ENCODE measurements at places on chromosomes 5 and 9.

DNA sequence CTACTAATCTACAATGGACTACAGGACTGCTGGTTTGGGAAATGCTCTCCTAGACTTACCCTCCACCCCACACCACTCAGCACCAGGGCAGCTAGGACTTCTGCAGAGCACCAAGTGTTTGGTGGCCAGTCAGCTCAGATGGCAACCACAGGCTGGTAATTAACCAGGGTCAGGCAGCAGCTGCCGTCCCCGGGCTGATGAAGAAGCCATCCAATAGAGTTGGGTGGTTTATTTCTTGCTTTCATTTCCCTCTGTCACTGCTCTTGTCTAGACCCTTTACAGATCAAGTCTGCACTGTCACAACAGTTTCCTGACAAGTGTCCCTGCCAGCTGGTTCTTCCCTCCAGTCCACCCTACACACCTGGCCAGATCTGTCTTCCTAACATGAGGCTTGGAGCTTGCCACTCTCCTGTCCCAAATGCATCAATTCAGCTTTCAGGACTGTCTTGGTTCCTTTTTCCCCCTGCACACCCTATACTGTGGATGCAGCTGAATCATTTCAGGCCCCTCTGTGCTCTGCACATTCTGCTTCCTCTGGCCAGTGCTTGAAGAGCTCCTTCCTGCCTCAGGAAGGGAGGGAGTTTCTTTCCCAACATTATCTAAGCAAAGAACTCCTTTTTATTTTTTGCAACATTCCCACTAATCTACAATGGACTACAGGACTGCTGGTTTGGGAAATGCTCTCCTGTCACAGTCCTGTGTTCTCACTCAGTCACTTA is 30.2 kb upstream of the HSPA9 start:
- DNase-seq, result no peak

GRCh38 chr5:79774855-79775237 is 85.2 kb downstream of the CMYA5 start:
- no peak for DNase-seq

- DNase-seq, result peak; percentile 43
These were observed 1.6 kb downstream of the STKLD1 start for GRCh38 chr9:133377721-133378216.

DNA sequence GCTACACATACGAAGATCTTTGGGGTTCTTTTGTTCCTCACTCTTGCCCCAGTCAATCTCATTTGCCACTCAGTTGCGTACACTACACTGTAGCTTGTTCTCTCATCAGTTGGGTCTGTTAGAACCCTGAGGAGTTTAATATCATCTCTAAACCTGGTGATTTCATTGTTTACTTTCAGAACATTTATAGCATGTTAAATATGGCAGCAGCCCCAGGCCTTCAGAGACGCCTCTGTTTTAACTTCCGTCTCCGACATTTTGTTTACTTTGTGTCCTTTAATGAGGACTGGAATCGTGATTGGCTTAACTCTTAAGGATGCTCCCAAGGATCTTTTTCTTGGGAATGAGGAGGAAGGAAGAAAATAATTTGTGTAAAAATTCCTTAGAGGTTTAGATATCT is 510.1 kb downstream of the NR2F1-AS1 start:
- DNase-seq, result no peak

GRCh38 chr5:56631719-56632118 is 183.6 kb upstream of the MAP3K1 start:
- no peak for DNase-seq

DNA sequence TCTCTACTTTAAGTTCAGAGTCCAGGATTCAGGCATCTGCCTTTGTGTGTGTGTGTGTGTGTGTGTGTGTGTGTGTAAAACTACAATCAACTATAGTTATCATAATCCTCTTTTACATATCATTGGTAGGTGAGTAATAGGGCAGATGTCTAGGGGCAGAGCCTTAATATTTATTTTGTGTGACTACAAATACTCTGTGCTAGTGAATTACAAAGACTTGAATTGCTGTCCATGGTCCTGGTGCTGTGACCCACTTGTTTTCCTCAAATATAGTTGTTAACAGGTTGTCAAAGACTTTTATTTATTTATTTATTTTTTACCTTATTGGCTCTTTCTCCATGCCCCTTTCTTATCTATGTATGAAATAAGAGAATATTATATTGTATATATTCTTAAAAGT is 196.8 kb downstream of the ANXA1 start:
- no peak for DNase-seq

DNA sequence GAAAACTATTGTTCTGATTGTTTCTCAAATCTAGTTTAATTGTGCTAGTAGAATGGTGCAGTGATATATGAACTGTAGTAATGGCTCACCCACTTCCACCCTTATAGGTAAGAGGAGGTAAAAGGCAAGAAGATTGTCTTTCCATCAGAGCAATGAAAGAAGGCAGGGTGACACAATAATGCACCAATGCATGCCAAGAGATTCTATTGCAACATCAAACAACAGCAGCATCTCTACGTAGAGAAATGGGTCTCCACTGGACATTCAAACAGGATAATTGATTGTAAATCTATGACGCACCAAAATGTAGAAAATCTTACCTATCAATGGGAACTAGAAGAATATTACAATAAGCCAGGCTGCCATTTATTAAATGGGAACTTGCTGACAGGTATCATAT is 107.0 kb upstream of the ISL1 start:
- DNase-seq, result no peak

GRCh38 chr5:63043792-63044191 is 465.2 kb downstream of the LRRC70 start:
- DNase-seq, result no peak

DNA sequence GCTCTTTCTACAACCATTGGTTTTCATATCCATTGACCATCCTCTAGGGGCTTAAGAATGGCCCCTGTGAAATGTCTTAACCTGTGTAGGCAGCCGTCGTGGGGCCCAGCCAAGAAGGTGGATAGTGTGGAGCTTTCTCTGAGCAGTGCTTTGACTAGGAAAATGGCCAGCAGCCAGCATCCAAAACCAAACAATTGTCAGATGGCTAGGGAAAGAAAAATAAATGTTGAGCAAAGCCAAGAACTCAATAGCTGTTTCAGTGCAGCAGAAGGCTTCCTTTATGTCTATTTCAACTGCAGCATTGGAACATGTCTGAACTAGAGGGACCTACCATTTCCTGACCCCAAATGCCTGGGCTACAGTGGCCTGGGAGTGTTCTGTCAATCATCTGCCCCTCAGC is 374.9 kb downstream of the TLE4 start:
- no peak for DNase-seq

GRCh38 chr9:93505541-93506132 is 52.3 kb upstream of the FAM120AOS start:
- DNase-seq, result no peak

DNA sequence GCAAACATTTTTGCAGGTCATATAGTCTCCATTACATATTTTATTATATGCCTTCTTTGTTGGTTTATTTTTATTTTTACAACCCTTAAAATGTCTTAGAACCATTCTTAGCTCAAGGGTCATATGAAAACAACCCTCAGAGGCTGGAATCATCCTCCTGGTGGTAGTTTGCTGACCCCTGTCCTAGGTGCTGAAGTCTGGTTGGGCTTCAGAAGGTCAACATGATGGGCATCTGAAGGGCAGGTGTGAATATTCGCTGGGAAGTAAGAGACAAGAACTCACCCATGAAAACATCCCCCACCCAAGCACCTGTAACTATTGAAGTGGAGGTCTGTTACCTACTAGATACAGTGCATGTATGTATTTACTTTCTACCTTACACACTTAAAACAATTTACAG is 75.4 kb downstream of the OSMR start:
- DNase-seq, result no peak

GRCh38 chr5:167767795-167768194 is 523.6 kb upstream of the WWC1 start:
- DNase-seq, result no peak

DNA sequence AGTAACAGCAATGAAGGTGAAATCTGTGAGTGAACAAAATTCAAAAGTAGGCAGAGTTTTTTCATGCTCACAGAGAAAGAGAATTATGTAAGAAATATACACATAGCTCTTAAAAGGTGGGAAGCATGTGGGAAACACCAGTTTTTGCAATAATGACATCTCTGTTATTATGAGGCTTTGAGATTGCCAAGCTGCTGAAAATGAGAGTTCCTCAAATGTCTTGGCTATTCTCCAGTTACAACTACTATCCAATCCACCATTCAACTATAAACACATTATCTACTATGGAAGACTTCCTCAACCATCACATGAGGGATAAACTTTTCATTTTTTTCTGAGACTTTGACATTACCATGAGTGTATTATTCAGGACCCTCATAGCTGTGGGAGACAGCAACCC is 420.8 kb upstream of the ACTBL2 start:
- DNase-seq, result no peak

- DNase-seq, result no peak
These were observed 2.7 kb downstream of the LARP1 start for GRCh38 chr5:154757814-154758406.

GRCh38 chr9:109463924-109464625 is 34.0 kb downstream of the PTPN3 start:
- no peak for DNase-seq

- no peak for DNase-seq
These were observed 238.6 kb upstream of the ACTBL2 start for GRCh38 chr5:57721226-57721625.

DNA sequence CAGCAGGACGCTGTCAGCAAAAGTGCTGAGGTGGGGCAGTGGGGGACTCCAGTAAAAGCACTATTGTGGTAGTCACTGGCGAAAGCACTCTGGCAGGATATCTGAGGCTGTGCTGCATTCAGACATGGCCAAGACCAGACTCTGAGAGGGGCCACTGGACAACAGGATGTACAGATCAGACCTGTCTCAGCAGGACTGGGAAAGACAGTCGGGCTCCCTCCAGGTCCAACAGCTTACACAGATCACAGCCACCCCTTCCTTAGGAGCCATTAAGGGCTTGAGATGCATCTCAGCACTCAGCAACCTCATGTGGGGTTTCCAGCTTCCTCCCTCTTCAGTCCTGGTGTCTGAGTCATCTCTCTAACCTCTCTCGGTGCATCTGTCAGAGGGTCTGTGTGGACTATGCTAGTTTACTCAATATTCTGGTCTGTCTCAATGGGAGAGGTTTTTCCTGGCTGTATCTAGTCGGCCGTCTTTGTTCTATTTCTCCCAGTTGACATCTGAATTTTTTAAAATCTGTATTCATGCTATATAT is 154.5 kb downstream of the CWC27 start:
- no peak for DNase-seq

DNA sequence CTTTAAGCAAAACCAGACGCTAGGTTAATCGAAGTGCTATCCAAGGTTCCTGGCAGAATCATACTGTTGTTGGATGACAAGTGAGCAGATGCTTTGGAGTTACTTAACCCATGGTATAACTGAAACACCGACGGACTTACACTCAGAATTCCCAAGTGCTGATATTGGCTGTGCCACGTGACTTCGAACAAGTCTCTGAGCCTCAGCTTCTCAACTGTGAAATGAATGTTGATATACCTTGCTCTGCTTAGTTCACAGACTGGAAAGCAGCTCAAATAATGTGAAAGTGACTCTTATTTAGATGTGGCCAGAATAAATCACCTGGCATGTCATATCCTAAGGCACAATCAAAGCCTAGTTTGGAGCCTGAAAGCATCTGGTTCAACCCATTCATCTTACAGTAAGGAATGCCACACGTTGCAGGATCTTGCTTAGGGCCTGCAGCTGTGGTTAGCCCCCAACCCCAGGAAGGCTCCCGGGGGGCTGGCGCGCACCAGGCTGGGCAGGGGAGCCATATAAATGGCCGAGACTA is 759 bp downstream of the GEMIN5 start:
- DNase-seq, result no peak

- no peak for DNase-seq
These were observed 198.1 kb downstream of the CHSY3 start for GRCh38 chr5:130102375-130102774.

GRCh38 chr9:4035777-4036176 is 264.1 kb downstream of the GLIS3 start:
- DNase-seq, result no peak

DNA sequence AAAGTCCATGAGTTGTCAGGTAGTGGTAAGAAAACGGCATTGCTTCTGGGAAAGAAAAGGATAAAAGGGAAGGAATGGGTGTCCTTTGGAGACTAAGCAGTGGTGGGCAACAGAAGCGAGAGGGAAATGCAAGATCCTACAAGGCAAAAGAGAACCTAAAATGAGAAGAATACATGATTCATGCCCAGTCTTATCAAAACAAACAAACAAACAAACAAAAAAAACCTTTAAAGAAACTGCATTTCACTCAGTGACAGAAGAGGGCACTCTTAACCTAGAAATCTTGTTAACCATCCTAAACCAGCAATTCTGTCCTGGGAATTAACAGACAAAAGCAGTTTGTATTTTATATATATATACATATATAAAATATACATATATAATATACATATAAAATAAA is 88.5 kb downstream of the SUSD1 start:
- no peak for DNase-seq

DNA sequence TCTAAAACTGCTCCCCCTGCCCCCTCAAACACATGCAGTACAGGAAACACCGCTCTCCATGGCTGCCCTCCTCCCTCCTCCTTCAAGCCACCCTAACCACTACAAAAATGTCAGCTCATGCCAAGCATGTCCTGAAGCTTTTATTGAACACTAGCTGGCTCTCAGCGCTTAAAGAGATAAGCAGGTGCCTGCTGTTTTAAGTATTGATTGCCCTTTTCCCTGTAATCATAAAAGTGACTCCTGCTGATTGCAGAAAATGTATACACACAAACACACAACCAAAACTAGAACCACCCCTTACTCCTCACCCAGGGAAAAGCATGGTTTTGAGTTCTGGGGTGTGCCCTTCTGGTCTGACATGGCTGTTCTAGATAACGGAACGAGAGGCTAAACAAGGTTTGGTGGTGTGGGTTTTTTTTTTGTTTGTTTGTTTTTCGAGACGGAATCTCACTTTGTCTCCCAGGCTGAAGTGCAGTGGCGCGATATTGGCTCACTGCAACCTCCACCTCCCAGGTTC is 3.7 kb upstream of the UCK1 start:
- DNase-seq, result no peak

DNA sequence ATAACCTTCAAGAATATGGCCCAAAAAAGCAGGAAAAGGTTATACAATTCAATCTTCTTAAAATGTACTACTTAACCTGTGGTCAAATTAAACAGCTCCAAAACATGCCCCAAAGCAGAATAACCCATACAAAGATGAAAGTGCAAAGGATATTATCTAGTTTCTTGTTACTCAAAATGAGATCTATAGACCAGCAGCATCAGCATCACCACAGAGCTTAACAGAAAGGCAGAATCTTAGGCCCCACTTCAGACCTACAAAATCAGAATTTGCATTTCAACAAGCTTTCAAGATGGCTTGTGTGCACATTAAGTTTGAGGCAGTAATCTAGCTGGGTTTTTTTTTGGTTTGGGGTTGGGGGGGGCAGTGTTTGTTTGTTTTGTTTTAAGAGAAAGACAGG is 54.0 kb downstream of the SCAI start:
- no peak for DNase-seq

GRCh38 chr5:74428876-74429275 is 211.7 kb downstream of the ENC1 start:
- DNase-seq, result no peak

GRCh38 chr9:126383406-126384046 is 56.9 kb downstream of the MVB12B start:
- DNase-seq, result no peak

- DNase-seq, result no peak
These were observed 6.1 kb upstream of the ZNF79 start for GRCh38 chr9:127418037-127418471.
